ENCODE measurements at places on chromosomes 12 and 14.

DNA sequence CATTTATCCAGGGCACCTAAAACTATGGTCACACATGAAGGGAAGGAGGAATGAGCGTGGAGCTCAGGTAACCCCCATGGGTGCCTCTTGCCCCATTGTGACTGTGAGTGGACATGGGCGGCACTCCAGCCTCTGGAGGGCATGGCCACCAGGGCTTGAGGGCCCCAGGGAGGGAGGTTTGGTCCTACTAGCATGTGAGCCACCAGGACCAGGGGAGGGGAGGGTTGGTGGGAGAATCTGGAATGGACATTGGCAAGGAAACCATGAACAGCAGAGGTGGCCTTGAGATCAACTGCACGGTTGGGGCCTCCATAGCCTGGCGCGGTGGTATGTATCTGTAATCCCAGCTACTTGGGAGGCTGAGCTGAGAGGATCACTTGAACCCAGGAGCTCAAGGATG lies 623.6 kb downstream of the AACS start:
- no peak for DNase-seq

DNA sequence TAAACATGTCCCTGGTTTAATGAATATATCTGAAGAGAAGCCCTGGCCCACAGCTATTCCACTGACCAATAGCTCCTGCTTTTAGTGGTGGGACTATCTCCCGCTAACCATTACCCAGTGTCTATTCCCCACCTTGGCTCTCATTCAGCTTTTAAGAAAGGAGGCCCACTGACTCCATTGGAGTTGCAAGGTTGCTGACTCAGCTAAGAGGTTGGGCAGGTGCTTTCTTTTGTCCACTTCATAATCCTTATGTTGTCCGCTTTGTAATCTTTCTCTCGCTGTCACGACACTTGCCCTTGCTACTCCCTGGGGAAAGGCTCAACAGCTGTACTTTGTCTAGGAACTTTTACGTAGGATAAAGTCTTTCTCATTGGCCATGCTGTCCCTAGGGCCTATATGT lies 453.4 kb upstream of the CCDC196 start:
- DNase-seq = no peak

GRCh38 chr12:122072031-122072970 lies 6.3 kb upstream of the MLXIP start:
- DNase-seq = peak; percentile 57

- DNase-seq = no peak
Measured at GRCh38 chr12:115078990-115079389, 395.0 kb upstream of the TBX3 start.

Data from SK-N-DZ (cell line).